ENCODE measurements at places on chromosomes 6 and 20. TPM values are rescaled to one million over a fixed set of nuclear protein-coding genes. Genes with fewer than 3 reads are reported as not detected.

DNA sequence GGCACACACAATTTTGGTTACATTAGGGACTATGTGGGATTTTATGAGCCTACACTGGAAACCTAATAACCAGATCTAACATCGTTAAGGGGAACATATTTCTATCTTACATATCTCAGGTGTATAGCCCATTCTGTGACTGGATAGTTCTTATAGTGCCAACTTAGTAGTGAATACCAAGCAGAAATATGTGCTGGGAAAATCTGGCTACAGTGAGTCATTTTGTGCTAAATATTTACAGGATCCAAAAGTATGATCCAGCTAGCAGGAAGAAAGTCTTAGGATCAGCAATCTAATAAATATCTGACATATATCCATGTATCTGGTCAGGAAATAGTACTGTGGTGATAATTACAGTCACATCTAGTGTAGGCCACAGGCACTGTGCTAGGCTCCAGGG is 94.6 kb upstream of the INSM1 start:
- no peaks in the 10 kb centered on the region for H3K4me1 ChIP-seq
- no peak overlapping the region for H3K4me3 ChIP-seq
- H3K27me3 ChIP-seq, result no peaks in the 10 kb centered on the region
- no peak for DNase-seq

GRCh38 chr6:106975738-106976064 is 1.2 kb upstream of the CD24 start:
- H3K27me3 ChIP-seq, result no peaks in the 10 kb centered on the region
- no peaks in the 10 kb centered on the region for H3K36me3 ChIP-seq
- H3K4me3 ChIP-seq, result peak overlapping the region; percentile 78
- peaks cover 7% of the 10 kb centered on the region for H3K4me1 ChIP-seq
- peak overlapping the region; percentile 98 for H3K27ac ChIP-seq
- no peak for DNase-seq

DNA sequence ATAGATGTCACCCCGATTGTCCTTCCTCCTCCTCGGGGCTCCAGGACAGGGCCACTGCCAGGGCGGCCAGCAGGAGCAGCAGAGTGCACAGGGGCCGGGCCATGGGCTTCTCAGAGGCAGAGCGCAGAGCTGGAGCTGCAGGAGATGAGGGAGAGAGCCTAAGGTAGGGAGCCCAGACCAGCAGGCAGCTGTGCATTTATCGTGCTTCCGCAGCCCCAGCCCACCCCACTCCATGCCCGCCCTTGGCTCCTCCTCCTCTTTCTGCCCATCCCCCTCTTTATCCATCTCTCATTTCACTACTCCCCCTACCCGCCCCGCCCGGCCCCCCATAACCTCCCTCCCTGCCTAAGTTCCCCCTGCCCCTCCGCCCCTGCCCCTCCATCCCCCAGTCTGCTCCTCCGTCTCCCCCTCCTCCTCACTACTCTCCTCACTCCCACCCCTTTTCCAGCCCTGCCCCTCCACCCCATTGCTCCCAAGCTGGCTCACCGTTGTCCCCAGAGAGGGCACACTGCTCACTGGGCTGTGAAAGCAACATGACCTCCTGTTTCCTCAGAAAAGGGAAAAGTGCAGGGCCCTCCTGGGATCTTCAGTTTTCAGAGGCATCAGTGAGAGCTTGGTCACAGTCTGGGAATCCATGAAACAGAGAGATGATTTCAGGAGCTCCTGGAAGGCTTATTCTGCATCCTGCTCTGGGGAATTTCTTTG is 25.5 kb upstream of the CST1 start:
- no peaks in the 10 kb centered on the region for H3K4me1 ChIP-seq
- no peaks in the 10 kb centered on the region for H3K36me3 ChIP-seq
- DNase-seq, result no peak
- no peak overlapping the region for H3K27ac ChIP-seq

GRCh38 chr20:9672981-9673380 is 158.6 kb downstream of the LAMP5 start:
- DNase-seq, result no peak
- no peak overlapping the region for H3K4me3 ChIP-seq
- no peak overlapping the region for H3K27ac ChIP-seq
- no peaks in the 10 kb centered on the region for H3K4me1 ChIP-seq
- H3K36me3 ChIP-seq, result no peaks in the 10 kb centered on the region
- no peaks in the 10 kb centered on the region for H3K27me3 ChIP-seq

- H3K27ac ChIP-seq, result no peak overlapping the region
- H3K4me3 ChIP-seq, result no peak overlapping the region
- DNase-seq, result no peak
- H3K36me3 ChIP-seq, result no peaks in the 10 kb centered on the region
- no peaks in the 10 kb centered on the region for H3K4me1 ChIP-seq
- no peaks in the 10 kb centered on the region for H3K27me3 ChIP-seq
These were observed 8.0 kb downstream of the SLC22A3 start for GRCh38 chr6:160356074-160356744.

GRCh38 chr20:35600176-35600992 is 15.2 kb upstream of the SPAG4 start:
- H3K27me3 ChIP-seq, result no peaks in the 10 kb centered on the region
- H3K27ac ChIP-seq, result no peak overlapping the region
- H3K4me1 ChIP-seq, result no peaks in the 10 kb centered on the region
- DNase-seq, result no peak
- no peaks in the 10 kb centered on the region for H3K36me3 ChIP-seq

GRCh38 chr6:169989594-169989993 is 238.2 kb downstream of the ERMARD start:
- no peaks in the 10 kb centered on the region for H3K36me3 ChIP-seq
- no peak overlapping the region for H3K4me3 ChIP-seq
- H3K27ac ChIP-seq, result no peak overlapping the region
- H3K4me1 ChIP-seq, result no peaks in the 10 kb centered on the region
- no peaks in the 10 kb centered on the region for H3K27me3 ChIP-seq

- H3K4me3 ChIP-seq, result no peak overlapping the region
- H3K27me3 ChIP-seq, result no peaks in the 10 kb centered on the region
These were observed 109.3 kb upstream of the FAM83B start for GRCh38 chr6:54737247-54737646.

DNA sequence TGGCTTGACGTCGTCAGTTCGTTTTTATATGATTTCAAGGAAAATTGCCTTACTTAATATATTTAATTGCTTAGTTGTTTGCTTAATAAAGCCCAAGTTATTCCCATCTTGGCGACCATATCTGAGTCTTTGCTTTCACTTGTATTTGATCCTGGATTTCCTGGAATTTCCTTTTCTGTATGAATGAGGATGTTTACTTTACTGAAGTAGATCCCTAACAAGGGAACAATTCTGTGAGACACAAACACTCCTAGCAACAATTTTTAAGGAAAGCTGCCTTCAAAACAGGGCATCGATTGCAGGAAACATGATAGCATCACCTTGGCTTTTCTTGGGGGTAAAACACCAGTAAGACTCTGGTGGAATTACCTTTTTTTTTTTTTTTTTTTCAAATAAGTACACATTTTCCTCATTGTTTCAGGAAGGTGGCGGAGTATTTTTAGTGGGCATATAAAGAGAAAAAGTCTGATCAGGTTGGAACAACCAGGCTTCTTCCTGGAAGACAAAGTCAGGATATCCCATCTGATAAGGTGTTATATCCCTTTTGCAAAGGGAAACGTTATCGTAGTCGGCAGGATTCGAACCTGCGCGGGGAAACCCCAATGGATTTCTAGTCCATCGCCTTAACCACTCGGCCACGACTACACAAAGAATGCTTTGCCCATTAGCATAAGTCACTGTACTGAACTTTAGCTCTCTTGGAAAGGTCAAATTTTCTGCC is 68.5 kb upstream of the ZNF184 start:
- DNase-seq, result no peak
- no peaks in the 10 kb centered on the region for H3K36me3 ChIP-seq
- no peaks in the 10 kb centered on the region for H3K4me1 ChIP-seq
- H3K27me3 ChIP-seq, result peaks cover 4% of the 10 kb centered on the region
- no peak overlapping the region for H3K4me3 ChIP-seq
- no peak overlapping the region for H3K27ac ChIP-seq

GRCh38 chr6:133085896-133086295 is 155.3 kb upstream of the EYA4 start:
- DNase-seq, result no peak
- no peak overlapping the region for H3K27ac ChIP-seq
- H3K4me1 ChIP-seq, result no peaks in the 10 kb centered on the region
- no peak overlapping the region for H3K4me3 ChIP-seq
- H3K36me3 ChIP-seq, result no peaks in the 10 kb centered on the region

DNA sequence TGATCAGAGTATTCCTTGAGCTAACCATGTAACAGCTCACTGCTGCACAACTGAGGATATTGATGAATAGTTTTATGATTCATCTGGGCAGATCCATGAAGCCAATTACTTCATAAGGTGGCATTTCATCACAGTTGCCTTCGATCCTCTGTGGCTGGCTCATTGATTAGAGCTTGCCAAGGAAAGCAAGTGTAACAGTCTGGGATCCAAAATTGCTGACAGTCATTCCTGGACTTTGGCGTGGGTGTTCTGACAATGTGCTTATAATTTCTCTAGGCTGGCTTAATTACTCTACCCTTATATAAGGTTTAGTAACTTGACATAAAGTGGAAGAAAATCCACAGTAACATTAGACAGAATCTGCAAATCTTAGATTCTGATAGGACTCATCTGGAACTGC is 551.3 kb upstream of the CDH4 start:
- DNase-seq, result no peak
- H3K27me3 ChIP-seq, result no peaks in the 10 kb centered on the region
- H3K4me1 ChIP-seq, result no peaks in the 10 kb centered on the region
- no peak overlapping the region for H3K4me3 ChIP-seq
- no peaks in the 10 kb centered on the region for H3K36me3 ChIP-seq

Gene CST4
- not detected for total RNA-seq

Gene RIMS1
- 3.7 TPM for total RNA-seq

Gene GPSM3
- 2.0 TPM for total RNA-seq

Gene GSTA1
- 125 TPM for total RNA-seq

Gene BPIFB4
- not detected for total RNA-seq

Gene LY6G6F
- total RNA-seq, result not detected

Data from pancreas (tissue), 10 donors.